Stimulated activated CD8-positive, alpha-beta memory T cell treated with anti-CD3 and anti-CD28 coated beads, Interleukin-4, amount 100 ng/mL, for 1 hour (primary cell): ENCODE measurements at places on chromosomes 4 and X.

GRCh38 chr4:10635091-10635490 lies 49.5 kb downstream of the CLNK start:
- no peak for DNase-seq

GRCh38 chrX:40098264-40099054 lies 701 bp upstream of the BCOR start:
- no peak for DNase-seq

- DNase-seq, result no peak
Observed at GRCh38 chrX:103628386-103629317, at the start of gene TCEAL1. TSS of gene TCEAL1 (plus strand) at chrX:103628975. CDS start at chrX:103629917, 942 bp downstream.

- no peak for DNase-seq
Observed at GRCh38 chr4:129014566-129015509, 78.5 kb downstream of the SCLT1 start.
